ELR (cell line): ENCODE measurements at places on chromosomes 7 and 10.

- DNase-seq = no peak
Observed at GRCh38 chr7:16936626-16937422, 55.0 kb upstream of the AGR3 start.

DNA sequence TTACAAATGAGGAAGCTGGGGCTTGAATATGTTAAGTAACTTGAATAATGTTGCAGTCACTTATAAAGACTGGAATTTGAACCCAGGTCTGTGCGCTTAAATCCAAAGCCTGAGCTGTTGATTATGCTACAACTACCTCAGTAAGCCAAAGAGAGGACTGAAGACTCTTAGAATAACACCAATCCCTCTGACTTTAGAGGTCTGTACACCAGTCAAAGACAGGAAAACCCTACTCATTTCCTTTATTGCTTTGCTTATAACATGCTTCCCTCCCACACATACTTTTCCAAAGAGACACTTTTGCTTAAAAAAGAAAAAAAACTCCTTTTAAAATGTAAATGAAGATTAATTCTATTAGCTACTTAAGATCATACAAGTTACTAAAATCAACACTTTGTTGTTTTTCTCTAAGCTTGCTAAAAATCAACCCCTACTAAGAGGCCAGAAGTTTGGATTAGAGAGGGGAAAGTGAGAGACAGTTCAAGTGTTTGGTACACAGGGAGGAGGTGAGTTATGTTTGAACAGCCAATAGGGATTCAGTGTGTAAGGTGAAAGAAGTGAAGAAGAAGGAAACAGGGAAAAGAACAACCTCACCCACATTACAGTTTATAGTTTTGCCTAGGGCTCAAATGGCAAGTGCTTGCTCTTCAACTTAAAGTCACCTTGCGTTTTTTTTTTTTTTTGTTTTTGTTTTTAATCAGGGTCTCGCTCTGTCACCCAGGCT, 74.8 kb downstream of the MDH2 start:
- DNase-seq = no peak

GRCh38 chr7:42831718-42832522, 80.0 kb downstream of the C7orf25 start:
- peak; percentile 53 for DNase-seq

GRCh38 chr7:69598487-69599285, 411 bp downstream of the AUTS2 start:
- peak; percentile 5 for DNase-seq

- DNase-seq = peak; percentile 79
Observed at GRCh38 chr10:98316661-98317060, 48.7 kb upstream of the LOXL4 start.

DNA sequence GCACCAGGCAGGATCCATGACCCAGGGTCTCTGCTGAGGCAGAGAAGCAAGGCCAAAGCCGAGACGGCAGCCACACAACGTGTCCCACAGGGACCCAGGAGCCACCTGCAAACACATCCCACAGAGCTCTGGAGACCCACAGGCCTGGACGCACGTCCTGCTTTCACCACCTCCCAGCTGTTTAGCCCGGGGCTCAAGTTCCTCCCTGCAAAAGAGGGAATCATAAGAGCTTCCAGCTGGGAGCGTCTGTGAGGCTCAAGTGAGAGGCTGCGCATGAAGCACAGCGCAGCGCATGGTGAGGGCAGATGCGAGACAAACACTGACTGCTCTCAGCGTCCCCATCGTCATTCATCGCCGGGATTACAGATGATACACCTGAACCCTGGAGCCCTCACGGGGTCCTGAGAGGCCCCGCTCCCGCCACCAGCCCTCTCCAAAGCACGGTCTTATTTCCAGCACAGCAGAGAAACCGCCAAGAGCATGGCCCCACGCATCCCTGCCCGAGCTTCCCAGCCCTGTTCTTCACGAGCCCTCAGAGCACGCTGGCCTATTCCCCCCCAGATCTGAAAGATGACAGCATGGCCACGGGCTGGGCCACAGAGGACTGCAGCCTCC, 88.7 kb downstream of the MAD1L1 start:
- no peak for DNase-seq

DNA sequence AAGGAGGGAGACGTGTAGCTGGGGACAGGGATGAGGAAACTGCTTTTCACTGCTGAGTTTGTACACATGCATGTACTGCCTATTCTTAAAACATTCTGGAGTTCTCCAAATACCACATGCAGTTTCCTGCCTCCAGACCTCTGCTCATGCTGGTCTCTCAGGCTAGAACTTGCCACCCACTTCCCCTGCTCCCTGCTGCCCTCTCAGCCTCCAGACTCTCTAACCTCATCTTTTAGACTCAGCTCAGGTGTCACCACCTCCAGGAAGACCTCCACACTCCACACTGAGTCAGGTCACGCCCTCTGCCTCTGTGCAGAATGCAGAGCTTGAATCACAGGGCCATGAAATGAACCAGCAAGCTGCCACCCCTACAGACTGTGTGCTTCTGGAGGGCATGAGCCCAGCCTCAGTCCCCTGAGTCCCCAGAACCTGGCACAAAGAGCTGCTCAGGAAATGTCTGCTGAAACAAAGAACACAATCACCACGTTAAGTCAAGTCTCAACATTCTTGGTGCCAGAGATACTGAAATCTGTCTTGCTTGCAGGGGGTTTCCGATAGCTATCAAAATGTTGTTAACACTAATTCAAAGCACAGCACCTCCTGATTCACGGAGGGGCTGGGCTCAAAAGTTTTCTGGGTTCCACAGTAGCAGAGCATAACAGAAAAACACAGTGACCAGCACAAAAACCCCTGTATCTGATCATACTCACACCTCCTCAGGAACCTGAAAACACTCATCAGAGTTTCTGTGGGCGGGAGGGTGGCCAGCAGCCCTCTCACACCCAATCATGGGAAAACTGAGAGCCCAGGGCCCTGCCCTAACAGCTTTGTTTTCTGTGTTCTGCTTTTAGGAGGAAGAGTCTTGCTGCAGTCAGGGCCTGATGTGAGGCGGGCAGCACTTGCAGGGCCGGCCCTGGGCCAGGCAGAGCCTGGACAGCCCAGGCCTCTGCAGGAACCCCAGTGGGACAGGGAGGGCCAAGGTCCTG, 21.1 kb downstream of the FAM53B start:
- no peak for DNase-seq

DNA sequence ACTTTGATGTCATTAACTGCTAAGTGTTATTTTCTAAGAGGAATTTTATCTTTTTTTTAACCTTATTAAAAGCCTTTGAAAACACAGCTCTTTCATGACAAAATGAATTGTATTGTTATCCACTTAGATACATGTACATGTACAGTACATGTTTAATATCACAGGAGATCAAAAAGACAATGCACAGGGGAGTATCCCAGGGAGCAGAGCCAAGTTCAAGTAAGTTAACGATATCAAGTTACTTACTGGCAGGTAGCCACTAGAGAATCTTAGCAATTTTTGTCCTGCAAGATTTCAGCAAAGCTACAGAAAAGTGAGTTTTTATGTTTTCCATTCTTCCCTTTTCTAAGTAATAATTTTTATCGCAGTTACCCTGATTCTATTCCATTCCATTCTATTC, 33.9 kb upstream of the ARL4A start:
- peak; percentile 50 for DNase-seq

GRCh38 chr10:24467136-24467535, 256.6 kb downstream of the ARHGAP21 start:
- no peak for DNase-seq

DNA sequence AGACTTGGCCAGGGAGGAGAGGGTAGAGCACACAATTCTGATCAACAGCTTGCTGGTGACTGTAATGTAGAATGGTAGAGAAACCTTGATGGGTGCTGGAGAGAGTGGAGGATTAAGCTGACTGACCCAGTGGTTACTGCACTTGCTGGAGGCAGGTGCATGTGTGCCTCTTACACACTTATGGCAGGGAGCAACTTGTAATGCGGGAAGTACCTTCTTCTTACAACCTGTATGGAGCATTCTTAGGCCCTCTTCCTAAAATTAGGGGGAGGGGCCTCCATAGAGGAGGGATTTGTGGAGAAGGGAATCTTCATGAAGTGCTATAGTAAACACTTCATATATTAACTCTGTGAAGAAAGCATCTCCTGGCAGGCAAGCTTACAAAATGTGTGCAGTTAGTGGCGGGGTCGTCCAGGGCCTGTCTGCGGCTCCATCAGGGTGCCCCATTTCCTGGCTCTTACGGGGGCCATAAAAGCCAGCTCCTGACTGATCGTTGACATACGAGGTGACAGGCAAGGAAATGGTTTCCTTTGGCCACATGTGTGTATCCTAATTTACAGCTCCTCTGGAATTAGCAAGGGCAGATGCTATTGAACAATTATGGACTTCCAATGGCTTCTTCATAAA, 113.5 kb downstream of the RTKN2 start:
- DNase-seq = no peak

DNA sequence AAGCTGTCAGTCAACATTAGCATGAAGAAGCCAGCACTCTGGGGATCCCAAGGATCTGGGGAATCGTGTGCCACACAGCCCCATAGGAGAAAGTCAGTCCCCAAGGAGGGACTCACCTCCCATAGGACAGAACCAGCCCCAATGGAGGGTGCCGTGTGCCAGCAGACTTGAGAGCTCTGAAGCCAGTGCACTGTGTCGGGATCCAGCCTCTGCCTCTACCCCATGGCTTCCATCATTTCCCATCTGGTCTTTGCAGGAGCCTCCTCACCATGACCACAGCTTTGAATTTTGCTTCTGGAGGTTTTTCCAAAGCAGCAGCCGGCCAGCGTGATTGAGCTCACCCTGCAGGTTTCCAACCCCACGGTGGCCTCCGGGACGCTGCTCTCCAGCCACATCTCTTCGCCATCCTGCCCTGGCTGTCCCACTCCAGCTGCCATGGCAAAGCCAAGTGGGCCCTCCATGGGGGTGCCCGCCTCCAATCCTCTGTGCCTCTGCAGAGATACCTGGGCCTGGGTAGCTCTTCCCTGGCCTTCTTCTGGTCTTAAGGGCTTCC, 171.8 kb upstream of the SHH start:
- no peak for DNase-seq

- DNase-seq = peak; percentile 15
Observed at GRCh38 chr10:32446536-32447406, 831 bp downstream of the CCDC7 start.

GRCh38 chr10:70699659-70700174, 27.4 kb downstream of the ADAMTS14 start:
- peak; percentile 15 for DNase-seq

GRCh38 chr7:55365675-55366460, 731 bp downstream of the LANCL2 start:
- DNase-seq = peak; percentile 95

DNA sequence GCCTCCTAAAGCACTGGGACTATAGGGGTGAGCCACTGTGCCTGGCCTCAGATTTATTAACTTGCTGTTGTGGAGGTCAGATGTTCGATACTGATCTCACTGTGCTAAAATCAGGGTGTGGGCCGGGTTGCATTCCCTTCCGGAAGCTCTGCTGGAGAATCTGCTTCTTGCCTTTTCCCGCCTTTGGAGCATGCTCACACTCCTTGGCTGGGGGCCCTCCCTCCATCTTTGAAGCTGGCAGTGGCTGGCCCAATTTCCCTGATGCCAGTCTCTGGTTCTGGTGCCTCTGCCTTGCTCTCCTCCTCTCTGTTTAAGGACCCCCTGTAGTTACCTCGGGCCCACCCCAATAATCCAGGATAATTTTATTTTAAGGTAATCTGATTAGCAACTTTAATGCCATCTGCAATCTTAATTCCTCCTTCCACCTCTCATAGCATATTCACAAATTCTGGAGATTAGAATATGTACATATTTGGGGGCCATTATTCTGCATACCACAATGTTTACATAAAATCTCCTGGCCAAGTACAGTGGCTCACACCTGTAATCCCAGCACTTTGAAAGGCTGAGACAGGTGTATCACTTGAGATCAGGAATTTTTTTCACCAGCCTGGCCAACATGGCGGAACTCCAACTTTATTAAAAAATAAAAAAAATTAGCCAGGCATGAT, 7.9 kb upstream of the PITRM1 start:
- DNase-seq = no peak

GRCh38 chr7:105600720-105601550, 19.6 kb upstream of the EFCAB10 start:
- DNase-seq = no peak

- DNase-seq = peak; percentile 76
Observed at GRCh38 chr7:87413951-87414793, 61.3 kb downstream of the ABCB4 start.

DNA sequence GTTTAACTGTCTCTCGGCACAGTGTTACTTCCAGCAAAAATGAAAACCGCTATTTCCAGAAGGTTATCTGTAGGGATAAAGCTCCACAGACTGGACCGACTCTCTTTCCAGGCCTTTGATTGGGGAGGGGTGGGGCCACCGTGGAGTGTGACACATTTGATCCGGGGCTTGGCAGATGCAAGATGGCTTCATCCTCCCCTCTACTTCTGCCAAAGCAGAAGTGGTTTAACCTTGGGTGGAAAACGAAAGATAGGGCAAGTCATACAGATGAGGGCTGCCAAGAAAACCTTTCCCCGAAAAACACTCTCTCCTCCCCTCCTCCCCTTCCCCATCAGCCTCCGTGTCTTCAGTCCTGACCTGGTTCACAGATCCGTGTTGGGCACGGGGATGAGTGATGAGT, 139.7 kb upstream of the SH2B2 start:
- DNase-seq = no peak

- peak; percentile 68 for DNase-seq
Observed at GRCh38 chr7:4883372-4884144, at the start of gene RADIL. RADIL (minus strand) TSS chr7:4883716; CDS start chr7:4878139, 5,577 bp downstream.

GRCh38 chr10:98251399-98251798, 16.6 kb downstream of the LOXL4 start:
- DNase-seq = no peak

DNA sequence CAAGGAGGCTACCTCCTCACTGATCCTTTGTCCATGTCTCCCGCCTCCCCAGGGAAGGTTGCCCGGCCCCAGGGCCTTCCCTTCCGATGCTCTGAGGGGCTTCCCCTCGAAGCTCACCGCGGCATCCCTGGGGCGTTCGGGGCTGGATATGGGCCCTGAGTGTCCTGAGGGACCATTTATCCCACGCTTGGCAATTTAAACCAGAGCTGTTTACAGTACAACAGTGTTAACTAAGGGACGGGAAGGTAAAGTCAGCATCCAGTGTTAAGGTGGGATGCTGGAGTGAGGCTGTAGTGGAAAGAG, 92.0 kb downstream of the TCERG1L start:
- DNase-seq = no peak

DNA sequence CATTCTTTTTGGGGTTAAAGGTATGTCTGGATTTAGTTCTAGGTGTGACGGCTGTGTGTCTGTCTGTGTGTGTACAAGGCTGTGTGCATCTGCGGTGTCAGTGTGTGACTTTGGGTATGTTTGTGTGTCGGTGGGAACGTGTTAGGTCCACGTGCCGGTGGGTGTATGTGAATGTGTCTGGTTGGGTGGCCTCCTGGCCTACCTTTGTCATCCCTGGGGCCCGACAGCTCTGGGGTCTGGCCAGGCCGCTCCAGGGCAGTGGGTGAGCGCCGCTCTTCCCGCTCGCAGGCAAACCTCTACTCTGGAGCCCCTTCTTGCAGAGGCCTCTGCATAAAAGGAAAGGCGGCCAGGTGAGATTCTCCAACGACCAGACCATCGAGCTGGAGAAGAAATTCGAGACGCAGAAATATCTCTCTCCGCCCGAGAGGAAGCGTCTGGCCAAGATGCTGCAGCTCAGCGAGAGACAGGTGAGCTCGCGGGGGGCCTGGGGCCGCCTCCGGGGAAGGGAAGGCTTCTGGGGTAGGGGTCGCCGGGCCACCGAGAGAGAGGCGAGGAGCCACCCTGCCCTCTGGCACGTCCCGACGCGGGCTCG, 2.4 kb downstream of the HHEX start:
- no peak for DNase-seq
